ENCODE measurements at places on chromosomes 1 and 21.
A peak's percentile ranks its signal among the peaks of the same experiment; 100 is the strongest.

DNA sequence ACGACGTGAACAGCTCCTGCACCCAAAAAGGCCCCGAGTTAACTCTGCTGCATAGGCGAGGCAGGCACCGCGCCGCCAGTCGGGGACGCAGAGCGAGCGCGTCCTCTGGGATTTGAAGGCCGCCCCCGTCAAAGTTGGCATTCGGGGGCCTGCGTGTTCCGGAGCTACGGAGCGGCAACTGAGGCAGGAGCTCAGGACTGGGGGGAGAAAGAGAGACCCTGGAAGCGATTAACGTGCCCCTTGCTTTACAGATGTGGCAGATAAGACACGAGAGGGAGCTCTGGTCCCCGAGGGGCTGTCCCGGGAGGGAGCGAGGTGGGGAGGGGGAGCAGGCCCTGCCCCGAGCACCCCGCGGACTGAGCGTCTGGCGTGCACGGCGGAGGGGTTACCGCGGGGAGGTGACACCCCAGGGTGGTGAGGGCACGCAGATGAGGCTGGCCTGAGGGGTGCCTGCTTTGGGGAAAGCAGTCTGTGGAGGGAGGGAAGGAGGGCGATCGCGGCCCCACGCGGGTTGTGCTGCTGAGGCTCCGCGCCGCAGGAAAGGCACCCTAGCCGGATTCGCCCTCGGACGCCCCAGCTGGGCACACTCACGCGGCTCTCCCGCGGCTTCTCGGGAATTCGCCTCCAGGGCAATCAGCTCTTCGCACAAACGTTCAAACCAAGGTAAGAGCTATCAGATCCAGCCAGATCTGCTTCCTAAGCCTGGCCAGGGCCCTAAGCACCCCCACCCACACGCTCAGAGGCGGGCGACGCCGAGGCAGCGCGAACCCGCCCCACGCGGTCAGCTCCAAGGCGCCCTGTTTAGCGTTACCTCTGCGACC is 26.5 kb downstream of the ACTA1 start:
- DNase-seq = peak; percentile 12

DNA sequence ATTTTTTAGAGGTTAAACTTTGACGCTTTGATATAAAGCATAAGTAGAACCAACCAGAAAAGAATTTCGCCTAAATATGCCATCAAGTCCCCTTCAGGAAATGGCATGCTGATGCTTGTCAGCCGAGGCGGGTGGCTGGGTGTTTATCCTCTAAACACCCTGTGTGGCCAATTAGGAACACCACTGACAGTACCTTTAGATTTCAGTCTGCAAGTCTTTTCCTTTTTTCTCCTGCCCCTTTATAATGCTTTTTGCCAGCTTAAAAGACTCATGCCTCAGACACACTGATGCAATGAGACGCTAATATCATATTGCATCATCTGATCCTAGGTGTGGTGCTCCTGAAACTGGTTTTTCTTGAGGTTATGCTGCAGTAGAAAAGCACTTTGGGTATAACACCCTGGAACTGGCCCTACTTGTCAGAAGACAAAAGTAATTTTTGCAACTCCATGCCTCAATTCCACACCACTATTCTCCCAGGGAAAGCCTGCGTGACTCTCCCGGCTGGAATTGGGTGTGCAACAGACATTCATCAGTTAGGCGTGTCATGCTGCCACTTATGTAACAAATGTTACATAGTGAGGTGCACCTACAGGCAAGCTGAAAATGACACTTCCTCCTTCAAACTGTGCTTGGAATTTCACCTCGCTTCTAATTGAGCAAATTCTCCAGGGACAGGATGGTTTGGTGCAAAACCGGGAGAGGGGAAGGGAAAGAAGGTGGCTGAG is 2.0 kb upstream of the RCC2 start:
- peak; percentile 62 for DNase-seq

GRCh38 chr21:14603202-14603601 is 57.1 kb upstream of the SAMSN1 start:
- no peak for DNase-seq

DNA sequence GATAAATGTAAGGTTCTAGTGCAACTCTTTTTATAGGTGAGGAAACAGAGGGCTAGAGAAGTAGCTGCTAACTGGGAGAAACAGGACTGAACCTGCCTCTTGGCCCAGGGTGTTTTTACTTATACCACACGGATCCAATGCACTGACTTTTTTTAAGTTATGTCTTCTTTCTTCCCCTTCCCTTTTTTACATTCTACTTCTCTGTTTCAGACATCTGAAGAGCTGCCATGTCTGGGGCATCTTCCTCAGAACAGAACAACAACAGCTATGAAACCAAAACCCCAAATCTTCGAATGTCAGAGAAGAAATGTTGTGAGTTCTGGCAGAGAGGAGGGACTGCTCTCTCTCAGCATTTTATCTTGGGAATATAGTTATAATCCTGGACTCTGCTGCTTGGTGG is 1.4 kb downstream of the PFKFB2 start:
- DNase-seq = no peak

GRCh38 chr1:17603091-17603841 is 63.8 kb downstream of the ARHGEF10L start:
- DNase-seq = no peak

- DNase-seq = no peak
Observed at GRCh38 chr1:244952280-244952933, 88.1 kb upstream of the HNRNPU start.

- no peak for DNase-seq
Observed at GRCh38 chr1:200247518-200247917, 162.3 kb downstream of the ZNF281 start.

- DNase-seq = no peak
Observed at GRCh38 chr1:153245466-153245865, 14.0 kb upstream of the LORICRIN start.

- DNase-seq = no peak
Observed at GRCh38 chr21:29271927-29272333, 26.8 kb upstream of the BACH1 start.

GRCh38 chr1:109641861-109642260 is 14.0 kb upstream of the GSTM4 start:
- DNase-seq = no peak
